Neural crest cell (in vitro differentiated cells): ENCODE measurements at places on chromosomes 12 and 14.

DNA sequence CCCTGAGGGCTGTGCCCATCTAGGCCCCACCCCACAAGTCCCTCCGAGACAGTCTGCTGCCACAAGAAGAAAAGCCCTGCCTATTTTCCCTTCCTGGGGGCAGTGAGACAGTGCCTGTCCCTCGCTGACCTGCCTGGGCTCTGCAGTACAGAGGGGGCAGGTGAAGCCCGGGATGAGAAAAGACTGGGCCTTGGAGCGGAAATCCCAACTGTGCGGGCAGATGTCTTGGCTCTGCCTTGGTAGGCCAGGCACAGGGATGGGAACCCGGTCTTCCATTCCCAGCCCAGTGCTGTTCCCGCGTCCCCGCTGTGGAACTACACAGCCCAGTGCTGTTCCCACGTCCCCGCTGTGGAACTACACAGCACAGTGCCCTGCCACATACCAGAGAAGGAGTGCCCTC is 12.8 kb upstream of the NXPH4 start:
- no peak for DNase-seq

DNA sequence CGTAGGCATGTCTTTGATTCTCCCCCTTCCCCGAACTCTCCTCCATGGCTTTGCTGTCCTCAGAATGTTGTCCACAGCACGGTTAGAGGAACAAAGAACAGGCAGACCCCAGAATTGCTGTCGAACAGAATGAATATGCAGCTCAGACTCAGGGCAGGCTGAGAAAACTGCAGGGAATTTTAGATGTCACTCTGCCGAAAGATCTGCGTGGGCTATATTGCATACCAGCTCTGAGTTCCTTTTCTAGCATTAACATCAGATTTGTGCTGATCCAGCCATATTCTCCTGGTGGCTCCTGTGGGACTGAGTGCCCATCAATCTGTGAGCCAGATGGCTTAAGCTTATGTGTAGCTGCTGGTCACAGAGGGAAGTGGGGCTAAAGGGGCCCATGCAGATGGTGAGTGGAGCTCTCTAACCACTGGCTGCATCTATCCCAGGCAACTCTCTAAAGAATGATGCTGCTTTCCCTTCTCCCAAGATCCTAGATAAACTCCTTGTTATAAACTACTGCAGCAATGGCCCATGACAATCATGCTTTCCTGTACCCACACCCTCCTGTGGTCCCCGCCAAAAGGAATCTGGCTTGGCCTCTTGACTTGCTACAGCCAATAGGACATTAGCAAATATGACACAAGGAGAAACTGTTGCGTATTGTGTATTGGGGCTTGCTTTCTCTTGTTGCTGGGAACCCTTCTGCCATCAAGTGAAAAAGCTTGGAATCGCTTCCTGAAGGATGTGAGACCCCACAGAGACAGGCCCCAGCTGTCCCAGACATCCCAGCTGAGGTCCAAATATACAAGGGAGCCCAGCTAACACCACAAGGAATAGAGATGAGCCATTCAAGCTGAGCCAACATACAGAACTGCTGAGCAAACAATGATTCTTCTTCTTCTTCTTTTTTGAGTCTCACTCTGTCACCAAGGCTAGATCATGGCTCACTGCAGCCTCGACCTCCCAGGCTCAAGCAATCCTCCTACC is 101.3 kb downstream of the FOXN3 start:
- DNase-seq: no peak

- no peak for DNase-seq
Measured at GRCh38 chr14:22334627-22335026, 254.4 kb downstream of the DAD1 start.

DNA sequence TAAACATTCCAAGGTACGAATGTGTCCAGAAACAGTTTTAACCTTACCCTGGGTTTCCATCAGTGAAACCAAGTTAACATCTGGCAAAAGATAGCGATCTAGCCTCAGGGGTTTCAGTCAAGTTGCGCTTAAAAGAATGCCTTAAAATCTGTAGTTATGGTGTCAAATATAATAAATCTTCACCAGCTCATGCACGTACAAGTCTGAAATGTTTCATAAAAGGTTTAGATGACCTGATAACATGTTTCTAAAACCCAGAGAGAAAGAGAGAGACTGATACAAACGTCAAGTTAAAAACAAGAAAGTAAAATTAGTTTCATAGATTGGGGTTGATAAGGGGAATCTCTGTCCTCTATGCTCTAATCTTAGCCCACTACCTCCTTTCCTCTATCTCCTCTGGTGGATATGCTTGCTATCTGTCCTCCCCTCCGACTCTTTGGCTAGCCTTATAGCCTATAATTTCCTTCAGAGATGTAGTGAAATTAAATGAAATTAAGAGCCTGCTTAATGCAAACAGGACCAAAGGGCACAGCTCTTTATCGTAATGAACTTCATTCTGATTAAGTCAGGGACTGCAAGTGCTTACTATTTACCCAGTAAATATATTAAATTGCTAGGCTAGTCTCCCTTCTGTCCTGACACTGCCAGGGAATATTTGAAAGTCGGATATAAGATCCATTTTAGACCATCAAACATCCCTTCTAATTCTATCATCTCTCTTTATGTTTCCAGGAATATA is 18.4 kb upstream of the FOS start:
- DNase-seq: no peak

- peak; percentile 74 for DNase-seq
Measured at GRCh38 chr14:68788996-68789820, 3.7 kb downstream of the ZFP36L1 start.

DNA sequence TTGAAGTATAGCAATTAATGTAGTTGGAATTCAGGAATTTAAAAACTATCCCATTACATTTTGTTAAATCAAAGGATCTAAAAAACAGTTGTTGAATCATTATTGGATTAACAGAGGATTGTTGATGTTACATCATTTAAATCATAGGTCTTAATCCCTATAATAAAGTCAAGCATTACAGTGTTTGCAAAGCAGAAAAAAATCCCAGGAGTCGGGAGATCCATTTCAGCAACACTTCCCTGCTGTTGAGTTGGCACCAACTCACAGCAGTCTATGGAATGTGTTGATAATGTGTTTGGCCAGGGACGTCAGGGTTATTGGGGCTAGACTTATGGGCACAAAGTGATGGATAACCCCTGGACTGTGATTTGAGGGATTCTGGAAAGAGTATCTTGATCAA is 99.1 kb upstream of the TMTC1 start:
- DNase-seq: no peak

DNA sequence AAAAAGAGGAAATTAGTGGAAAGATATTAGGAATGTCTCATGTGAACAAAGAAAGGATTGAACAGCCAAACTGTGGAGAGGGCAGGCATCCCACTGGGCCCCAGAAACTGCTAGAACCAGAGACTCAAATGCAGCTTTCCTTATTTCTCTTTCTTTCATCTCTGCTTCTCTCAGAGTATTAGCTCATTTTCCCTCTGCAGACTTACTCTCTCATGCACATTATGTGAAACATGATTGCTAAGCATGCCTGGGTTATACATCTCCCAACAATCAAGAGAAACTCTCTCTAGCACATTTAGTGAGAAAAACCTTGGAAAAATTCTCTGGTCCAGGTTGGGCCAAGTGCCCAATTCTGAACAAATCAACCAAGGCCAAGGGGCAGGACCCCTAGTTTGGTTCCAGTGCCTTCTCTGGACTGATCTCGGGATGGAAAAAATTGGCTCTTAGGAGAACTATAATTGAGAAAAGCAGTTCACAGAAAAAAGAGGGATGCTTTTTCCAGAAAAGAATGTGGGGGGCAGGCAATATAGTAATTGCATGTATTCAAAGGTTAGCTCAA is 313.1 kb downstream of the RAD51B start:
- no peak for DNase-seq

- no peak for DNase-seq
Measured at GRCh38 chr14:104507443-104507842, 72.1 kb upstream of the C14orf180 start.

- DNase-seq: no peak
Measured at GRCh38 chr12:52204931-52205505, 13.2 kb upstream of the KRT80 start.

GRCh38 chr14:75711796-75712211 is 50.8 kb downstream of the TTLL5 start:
- DNase-seq: no peak

DNA sequence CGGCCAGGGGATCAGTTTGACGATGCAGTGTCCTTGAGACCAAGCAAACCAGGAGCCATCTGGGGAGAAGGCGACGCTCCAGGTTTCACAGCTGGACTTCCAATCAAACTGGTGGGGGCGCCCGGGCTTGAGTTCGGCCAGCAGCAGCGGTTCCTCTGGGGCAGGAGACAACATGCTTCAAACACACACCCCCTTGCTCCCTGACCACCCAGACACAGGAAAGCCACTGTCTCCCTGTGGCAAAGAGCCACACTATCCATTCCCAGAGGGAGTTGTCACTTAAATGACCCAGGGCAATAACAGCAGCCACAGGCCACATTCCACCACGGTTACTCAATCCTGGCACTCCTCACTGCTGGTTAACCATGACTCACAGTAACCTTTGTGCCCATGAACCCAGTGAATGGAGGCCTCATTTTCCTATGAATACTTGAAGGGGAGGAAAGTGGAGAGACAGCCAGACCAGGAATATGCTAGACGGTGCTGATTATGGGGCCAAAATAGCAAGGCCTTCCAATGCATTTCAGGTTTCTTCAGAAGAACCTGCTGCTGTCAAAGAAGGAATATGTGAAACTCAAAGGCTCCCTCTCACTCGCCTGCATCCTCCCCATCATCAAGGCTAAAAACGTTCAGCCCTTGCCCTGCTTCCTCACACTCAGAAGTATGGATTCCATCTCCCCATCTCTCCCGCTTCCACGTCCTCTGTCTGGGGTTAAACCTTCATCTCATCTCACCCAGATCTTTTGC is 8.5 kb downstream of the WSB2 start:
- no peak for DNase-seq
